Small intestine (tissue), 16 donors: ENCODE measurements at places on chromosomes 2 and 18. TPM values are rescaled to one million over a fixed set of nuclear protein-coding genes. Genes with fewer than 3 reads are reported as not detected.

DNA sequence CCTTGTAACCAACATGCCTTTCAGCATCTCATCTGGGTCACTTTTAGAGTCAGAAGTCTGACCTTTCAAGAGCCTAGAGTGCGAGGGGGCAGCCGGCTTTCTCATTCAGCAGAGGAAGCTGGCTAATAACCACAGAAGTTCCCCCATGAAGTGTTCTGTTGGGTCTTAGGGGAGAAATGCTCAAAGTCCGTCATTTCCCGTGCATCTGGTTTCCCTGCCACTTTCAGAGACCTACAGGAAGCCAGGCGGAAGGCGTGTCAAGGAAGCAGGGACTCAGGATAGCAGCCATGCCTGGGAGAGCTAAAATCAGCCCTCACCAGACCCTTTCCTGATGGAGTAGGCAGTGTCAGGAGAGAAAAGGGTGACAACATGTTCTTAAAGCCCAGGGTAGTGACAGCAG, 301.8 kb upstream of the ID2 start:
- DNase-seq, result peak; percentile 26

GRCh38 chr2:40592218-40592617, 140.3 kb upstream of the SLC8A1 start:
- DNase-seq, result no peak

DNA sequence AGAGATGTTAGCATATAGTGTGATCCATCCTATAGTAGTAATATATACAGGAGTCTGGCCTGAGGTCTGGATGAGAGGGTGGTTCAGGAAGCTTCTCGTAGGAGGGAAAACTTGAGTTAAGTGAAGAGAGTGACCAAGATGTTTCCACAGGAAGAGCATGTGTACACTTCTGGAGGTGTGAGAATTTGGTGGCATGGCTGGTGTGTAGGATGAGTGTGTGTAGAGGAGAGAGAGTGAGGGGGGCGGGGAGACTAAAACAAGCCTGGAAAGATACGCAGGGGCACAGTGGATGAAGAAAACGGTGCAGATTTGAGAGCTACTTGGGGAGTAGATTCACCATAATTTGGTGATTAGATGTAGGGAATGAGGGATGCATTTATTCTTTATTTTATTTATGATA, 43.5 kb upstream of the CTLA4 start:
- no peak for DNase-seq

LYG2 gene
- polyA plus RNA-seq, result not detected

DNA sequence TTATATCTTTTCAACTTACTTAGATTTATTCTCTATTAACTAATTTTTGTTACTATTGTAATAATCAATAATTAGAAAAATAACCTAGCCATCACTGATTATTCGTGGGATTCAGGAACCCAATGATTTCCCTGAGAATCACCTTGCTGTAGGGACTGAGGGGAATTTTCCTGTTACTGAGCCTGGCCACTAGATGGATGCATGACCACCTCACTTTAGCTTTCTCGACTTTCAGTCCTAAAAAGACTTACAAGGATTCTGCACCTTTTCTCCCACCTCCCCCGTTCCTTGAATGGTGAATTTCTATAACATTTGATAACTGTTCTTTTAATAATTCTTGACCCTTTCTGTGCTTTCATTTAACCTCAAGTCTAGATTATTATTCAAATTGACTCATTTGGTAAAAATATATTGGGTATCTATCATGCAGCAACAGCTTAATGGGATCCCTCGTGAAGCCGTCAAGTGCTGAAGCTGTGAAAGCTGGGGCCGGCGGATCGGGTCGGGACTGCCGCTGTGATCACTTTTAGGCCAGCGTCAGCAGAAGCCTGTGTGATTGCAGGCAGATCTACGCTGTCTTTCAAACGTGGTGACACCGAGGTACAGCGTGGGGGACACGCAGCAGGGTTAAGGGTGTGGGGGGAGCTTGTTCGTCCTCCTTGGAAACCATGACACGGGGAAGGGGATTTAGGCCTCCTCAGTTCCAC, 38.8 kb upstream of the TMEM18 start:
- no peak for DNase-seq

KRTCAP3 gene
- 59.4 TPM for polyA plus RNA-seq

DNA sequence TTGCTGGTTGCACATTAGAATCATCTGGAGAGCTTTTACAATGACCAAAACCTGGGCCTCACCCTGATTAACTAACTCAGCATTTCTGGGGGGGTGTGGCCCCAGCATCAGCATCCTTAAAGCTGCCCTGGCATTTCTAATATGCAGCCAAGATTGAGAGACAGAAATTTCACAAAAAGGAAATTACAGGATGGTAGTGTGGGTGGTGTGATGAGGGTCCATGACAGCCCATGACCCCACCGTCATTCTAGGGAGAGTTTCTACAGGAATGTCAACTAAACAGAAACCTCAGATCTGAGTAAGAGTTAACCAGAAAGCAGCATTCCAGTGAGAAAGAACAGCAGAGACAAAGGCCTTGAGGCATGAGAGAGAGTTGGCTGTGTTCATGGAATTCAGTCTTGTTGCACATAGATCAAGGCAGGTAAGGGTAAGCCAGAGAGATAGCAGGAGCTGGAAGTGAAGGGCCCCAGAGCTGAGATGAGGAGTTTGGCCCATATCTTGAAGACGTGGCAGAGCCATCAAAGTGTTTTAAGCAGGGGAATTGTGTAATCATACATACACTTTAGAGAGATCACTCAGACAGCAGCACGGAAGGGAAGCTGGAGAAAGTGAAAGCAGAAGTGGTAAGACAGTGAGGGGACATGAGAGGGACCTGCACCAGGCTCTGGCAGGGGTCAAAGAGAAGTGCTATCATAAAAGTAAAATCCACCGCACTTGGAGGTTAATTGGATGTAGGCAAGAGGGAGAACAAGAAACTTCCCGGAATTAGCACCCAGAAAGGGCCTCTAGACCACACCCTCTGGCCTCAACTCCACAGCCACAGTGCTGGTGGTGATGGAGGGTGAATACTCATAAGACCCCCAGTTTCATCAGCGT, 7.8 kb upstream of the TRABD2A start:
- DNase-seq, result peak; percentile 76

IL36B gene
- not detected for polyA plus RNA-seq

DNA sequence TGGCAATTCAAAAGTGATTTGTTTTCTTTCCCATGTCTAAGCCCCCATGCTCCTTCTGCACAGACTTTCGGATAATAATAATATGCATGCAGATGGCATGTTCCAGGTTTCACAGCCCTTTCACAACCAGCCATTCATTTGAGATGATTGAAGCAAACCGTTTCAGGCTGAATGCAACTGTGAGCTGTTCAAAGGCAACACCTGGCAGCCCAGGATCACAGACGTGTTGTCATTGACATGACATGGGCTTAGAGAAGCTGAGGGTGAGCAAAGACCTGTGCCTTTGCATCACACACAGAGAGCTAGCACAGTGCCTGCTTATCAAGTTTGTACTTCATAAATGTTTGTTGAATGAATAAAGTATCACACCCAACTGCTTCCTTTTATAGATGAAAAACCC, 12.4 kb upstream of the ERMN start:
- no peak for DNase-seq

GRCh38 chr2:159160954-159161353, 125.5 kb downstream of the WDSUB1 start:
- no peak for DNase-seq

DNA sequence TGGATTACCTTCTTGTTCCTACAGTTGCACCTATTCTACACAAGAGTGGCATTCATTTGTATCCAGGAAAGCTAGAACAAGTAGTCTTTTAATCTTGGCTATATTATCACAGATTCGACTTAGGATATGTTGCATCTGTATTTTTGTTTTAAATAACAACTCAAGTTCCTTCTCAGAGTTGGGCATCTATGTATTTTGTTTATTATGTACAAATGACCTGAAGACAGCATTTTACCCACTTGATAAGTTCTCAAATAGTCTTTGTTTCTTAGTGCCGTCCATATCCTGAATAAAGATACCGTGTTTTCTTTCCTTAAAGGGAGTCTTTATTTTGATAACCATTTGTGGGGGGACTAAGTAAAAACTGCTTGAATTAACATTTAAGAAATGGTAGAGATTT, 2.9 kb downstream of the ITPRID2 start:
- no peak for DNase-seq

- DNase-seq, result peak; percentile 67
These were observed 185.3 kb upstream of the ATP5MC3 start for GRCh38 chr2:175366815-175367214.

CNGA3 gene
- polyA plus RNA-seq, result not detected

CFC1 gene
- polyA plus RNA-seq, result not detected

GRCh38 chr2:200406379-200406778, 99.9 kb downstream of the SPATS2L start:
- DNase-seq, result no peak

DNA sequence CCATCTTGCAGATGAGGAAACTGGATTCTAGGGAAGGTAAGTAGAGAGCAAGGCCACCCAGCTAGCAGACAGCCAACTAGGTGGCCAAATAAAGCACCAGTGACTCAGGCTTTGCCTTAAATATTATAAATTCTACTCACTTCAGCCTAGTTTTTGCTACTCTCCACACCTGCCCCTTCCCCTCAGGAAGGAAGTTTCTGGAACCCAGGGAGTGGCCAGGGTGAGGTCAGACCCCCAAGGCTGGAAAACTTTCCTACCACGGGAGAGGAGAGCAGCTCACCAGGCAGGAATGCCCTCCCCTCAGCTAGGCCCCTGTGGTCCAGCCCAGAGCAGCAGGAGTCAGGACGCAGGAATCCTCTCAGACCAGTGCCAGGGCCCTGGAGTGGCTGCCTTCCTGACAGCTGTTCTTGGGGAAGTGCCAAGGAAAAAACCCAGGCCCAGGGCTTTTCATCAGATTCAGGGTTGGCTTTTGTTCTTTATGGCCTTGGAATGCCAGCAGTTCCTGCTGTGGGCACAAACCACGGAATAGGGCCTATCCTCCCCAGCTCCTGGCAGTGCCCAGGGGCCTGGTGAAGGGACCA, 5.1 kb upstream of the PAX8 start:
- peak; percentile 75 for DNase-seq

GRCh38 chr2:101717071-101717845, 19.8 kb downstream of the MAP4K4 start:
- DNase-seq, result peak; percentile 29

GRCh38 chr2:8502316-8502715, 179.5 kb upstream of the ID2 start:
- DNase-seq, result no peak

GRCh38 chr18:61901323-61901986, 8.6 kb upstream of the RNF152 start:
- DNase-seq, result peak; percentile 68

RIT2 gene
- polyA plus RNA-seq, result not detected

DNA sequence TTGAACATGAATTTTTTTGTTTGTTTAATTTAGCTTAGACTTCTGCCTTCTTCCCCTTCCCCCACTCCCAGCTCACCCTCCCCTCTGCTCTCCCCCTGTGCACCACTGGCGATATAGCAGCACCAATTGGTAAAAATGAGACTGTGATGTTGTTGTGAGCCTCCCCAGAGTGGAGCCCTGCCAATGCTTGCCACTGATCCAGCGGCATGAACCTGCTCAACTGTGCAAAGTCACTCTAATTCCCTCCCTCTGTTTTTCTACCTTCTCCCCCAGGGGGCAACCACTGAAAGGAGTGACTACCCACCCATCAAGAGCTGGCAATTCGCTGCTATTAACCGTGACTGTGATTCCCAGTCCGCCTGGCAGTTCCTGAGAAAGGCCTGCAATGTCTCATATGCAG, 30.2 kb downstream of the KLHL14 start:
- no peak for DNase-seq

GRCh38 chr2:176483901-176484568, 214.8 kb downstream of the MTX2 start:
- DNase-seq, result no peak

GRCh38 chr18:3062798-3063680, 50.1 kb upstream of the LPIN2 start:
- DNase-seq, result peak; percentile 69

DNA sequence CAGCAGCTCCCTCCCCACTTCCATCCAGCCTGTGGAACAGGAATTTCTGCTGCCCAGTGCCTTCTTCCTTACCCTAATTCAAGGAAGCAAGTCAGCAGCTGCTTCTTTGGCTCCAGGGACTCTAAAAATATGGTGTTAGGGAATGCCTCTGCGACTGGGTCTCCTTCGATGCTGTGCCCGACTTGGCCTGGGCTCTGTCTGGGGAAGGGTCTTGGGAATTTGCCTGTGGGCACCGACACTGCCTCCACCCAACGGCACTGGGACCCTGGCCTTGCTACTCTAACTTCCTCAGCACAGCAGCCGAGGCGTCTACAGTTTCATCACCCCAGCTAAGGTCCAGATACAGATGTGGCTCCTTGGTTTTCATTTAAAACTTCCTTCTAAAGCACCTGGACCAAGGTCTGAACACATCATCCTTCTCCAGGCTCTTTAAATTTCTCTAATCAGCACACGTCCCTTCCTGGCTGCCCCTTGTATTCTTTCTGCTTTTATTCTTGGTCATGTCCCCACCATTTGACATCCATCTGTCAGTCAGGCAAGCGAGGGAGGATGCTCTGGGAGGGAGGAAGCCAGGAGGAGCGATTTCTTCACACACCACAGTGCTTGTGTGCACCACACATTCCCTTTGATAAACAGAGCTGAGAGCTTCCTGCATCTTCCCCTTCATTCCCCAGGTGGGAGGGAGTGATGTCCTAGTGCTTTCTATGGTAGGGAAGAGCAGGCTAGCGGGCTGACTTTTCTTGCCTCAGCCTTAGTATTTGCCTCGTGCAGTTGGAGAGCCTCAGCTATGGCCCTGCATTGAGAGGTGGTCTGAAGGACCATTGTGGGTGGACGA, 6.8 kb downstream of the LBH start:
- DNase-seq, result no peak

MZT2B gene
- polyA plus RNA-seq, result 211 TPM

DNA sequence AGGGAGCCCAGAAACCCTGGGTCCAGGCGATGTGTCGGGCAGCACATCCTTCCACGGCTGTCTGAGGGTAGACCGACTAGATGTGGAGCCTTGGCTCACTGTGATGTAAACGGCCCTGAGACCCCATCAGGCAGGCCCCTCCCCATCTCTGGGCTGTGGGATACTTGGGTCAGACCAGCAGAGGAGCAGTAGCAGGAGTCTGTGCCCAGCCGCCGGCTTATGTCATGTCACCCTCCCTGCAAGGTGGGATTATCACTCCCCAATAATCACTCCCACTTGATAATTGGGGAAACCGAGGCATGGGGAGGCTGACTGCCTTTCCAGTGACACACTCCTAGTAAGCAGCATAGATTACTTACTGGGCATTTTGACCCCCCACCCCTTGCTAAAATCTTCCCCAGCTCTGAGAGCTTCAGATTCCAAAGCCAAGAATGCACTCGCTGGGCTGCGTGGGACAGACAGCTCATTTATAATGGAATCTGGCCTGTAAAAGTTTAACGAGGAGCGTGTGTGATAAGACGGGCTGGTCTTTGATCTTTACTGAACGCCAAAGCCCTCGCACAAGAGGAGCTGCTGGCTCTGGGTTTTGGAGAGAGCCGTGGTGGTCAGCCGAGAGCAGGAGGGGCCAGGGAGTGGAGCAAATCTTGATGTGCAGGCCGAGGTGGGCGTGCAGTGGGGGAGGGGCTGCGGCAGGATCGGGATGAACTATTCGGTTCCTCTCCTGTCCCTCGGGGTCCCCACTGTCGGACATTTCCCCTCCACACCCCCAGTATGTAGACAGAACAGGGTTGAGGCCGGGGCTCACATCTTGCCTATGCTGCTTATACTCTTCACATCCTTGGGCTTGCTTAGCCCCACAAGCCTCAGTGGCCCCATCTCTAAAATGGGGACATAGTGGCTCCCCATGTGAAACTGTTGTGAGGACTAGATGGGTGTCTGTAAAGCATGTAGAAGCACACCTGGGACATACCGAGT, 200.0 kb downstream of the GLI2 start:
- peak; percentile 57 for DNase-seq

CAPN13 gene
- 79.4 TPM for polyA plus RNA-seq

RMDN2 gene
- polyA plus RNA-seq, result 8.9 TPM
